Erythroblast (primary cell): ENCODE measurements at places on chromosomes 2 and 18.

GRCh38 chr2:26924731-26925099 lies 45.7 kb upstream of the MAPRE3 start:
- DNase-seq: no peak

- no peak for DNase-seq
Observed at GRCh38 chr2:233141901-233142300, 81.8 kb downstream of the INPP5D start.

GRCh38 chr2:37832590-37833197 lies 92.4 kb upstream of the RMDN2 start:
- peak; percentile 50 for DNase-seq

DNA sequence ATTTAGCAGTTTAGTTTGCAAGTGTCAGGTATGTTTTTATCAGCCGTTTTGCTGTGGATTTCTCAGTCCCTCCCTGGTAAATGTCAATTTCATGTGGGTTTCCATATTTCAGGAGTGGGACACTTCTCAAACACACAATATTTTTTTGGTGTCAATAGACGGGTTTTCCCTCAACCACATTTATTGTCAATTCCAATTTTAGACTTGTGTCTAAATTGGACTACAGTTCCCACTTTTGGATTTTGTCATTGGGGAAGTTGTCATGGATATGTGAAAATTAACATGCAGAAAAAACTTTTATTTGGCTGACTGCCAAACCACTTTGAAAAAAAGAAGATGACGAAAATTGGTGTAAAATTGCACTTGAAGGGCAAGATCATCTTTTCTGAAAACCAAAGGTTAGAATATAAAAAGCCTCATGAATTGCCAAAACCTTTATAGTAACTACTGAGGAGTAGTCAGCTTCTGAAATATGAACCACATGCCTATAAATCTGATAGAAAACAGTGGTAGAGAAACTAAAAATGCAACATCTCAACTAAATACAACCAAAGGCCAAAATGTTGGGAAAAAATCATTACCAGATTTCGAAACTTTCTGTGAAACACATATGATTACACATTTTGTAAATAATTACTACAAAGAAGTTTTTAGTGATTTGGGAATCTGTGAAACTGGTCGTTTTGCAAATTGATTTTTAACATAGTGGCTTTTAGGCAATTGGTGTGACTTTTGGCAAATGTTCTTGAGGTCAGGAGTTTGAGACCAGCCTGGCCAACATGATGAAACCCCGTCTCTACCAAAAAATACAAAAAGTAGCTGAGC lies 106.4 kb downstream of the BCL2L11 start:
- no peak for DNase-seq

DNA sequence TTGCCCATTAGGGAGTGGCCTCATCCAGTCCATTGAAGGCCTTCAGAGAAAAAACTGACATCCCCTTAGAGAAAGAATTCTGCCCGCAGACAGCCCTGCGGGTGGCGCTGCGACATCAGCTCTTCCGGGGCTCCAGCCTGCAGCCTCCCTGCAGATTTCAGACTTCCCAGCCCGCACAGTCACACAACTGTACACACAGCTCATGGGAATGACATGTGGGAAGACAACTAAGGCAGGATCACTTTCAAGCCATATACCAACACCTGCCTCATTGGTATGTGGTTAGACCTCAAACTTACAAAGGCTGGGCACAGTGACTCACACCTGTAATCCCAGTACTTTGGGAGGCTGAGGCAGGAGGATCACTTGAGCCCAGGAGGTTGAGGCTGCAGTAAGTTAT lies 24.8 kb upstream of the TUBB6 start:
- peak; percentile 68 for DNase-seq

GRCh38 chr2:236928380-236929037 lies 157.2 kb upstream of the COPS8 start:
- DNase-seq: no peak

DNA sequence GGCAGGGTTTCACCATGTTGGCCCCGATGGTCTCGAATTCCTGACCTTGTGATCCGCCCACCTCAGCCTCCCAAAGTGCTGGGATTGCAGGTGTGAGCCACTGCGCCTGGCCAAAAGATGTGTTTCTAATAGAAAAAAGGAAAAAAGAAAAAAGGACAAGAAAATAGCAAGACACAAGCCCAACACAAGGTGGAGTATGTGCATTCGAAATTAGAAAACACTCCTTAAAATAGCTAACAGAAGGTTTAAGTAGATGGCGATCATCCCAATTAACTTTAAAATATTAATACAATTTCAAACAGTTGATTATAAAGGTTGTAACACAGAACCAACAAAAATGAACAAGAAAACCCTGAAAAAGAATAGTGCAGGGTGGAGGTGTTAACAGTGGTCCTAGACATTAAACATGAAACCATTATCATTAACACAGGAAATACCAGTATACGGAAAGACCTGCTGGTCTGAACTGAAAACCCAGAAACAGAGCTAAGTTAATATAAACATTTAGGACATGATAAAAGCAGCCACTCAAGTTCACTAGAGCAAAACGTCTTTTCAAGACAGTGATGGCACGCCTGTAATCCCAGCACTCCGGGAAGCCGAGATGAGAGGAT lies 57.9 kb downstream of the HDLBP start:
- DNase-seq: no peak

- no peak for DNase-seq
Observed at GRCh38 chr2:79936715-79937114, 367.8 kb downstream of the LRRTM1 start.

DNA sequence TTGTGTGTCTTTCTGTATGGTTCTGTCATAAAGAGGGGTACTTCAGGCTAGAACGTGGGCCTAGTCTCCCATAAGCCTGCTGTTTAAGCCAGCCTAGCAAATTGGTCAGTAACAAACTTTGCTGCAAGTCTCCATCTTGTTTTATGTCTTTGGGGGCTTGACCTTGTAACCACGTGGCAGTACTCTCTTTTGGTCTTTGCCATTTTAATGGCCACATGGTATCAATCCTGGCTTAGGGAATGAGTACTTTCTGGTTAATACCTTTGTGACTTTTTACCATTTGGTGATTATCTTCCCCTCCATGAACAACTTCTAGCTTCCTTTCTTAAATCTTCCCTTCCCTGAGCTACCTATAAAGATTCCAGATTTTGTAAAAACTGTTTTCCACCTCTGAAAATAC lies 148.3 kb downstream of the GCA start:
- no peak for DNase-seq

DNA sequence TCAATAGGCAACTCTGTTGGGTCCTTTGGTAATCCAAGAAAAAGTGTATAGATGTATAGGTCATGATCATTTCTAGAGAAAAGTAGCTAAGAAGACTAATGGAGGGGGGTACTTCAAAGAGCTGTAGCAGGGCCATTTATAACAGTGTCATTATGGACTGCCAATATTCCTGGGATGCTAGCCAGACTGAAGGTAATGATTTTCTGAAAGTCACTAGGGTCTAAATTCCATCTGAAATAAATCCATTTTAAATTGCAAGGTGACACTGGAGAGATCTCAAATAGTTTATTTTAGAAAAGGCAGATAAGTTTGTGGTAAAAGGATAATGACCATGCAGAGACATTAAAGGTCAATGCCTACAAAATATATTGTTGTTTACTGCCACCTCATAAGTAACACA lies 4.5 kb upstream of the SPC25 start:
- no peak for DNase-seq

DNA sequence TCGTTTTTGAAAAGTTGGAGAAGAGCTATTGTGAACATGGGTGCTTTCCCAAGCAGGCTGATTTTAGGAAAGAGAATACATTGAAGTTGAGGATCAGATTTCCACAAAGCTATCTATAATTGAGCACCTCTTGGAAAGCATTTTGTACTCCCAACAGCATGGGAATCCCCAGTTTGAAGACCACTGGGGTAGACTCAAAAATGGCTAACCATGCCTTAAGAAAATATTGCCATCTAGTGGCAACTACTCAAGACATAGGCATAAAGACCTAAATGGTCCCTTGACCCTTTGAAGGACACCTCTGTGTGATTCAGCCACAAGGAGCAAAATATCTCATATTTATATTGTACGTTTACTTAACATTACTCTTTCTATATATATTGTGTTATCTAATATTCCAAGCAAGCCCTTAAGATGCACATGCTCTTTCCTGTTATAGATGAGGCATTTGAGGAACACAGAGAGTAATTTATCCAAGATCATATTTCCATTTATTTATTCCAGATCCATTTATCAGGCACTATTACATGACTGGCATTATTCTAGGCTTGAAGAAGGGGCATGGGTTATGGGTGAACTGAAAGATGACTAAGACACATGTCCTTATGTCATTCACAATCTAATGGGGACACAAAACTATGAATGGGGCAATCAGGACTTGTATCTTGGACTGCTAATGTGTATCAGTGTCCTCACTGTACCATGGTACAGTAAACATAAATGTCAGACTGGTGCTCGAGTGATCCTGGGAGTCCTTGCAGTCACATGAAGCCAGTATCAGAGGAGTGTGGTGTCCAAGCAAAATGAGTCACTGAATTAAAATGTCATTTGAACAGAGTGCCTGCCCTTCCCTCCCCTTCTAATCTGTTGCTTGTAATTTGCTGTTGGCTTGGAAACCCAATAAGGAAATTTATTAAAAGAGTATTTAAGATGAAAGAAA lies 121.0 kb upstream of the XPO1 start:
- DNase-seq: peak; percentile 41

DNA sequence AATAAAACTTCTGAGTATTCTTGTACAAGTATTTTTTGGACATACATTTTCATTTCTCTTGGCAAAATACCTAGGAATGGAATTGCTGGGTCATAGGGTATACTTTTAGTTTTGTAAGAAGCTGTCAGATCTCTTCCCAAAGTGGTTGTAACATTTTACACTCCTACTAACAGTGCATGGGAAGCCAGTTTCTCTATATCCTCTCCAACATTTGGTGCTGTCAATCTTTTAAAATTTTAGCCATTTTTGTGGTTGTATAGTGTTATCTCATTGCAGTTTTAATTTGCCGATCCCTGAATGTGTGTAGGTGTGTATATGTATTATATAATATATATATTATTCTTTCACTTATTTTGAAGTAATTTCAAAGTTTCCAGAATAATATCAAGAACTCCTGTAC lies 63.1 kb upstream of the TMEM178A start:
- DNase-seq: no peak

DNA sequence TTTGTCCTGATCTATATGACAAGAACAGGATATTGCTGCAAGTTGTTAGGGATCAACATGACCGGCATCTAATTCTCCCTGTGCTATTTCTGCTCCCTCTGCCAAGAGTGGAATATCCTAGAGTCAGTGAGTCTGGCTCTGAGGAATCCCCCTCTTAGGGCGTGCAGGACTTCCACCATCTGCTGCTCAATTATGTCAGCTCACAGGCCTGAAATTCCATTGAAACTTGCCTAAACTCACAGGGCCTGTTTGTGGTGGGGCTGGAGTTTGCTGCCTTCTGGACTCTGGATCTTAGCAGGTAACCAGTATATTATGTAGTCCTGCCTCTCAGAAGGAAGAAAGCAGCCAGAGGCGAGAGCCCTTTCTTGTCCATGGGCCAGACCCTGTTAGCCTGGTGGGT lies 323.0 kb downstream of the TSN start:
- DNase-seq: no peak

DNA sequence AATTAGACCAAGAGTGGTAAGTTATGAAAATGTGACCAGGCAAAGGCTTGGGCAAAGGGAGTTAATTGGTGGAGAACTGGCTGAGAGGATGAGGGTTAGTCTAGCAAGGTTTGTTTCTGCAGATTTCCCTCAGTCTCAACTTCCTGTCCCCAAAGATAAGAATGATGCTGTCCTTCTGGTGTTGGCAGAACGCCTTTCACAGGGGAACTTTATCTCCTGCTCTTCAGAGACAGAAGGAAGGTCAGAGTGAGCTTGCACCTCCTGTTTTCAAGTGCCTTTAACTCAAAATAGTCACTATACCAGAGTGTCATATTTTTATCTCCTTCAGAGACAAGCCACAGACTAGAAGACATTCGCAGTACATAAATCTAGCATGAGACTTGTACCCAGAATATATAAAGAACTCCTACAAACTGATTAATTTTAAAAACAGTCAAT lies 95.7 kb downstream of the TEX51 start:
- peak; percentile 53 for DNase-seq

DNA sequence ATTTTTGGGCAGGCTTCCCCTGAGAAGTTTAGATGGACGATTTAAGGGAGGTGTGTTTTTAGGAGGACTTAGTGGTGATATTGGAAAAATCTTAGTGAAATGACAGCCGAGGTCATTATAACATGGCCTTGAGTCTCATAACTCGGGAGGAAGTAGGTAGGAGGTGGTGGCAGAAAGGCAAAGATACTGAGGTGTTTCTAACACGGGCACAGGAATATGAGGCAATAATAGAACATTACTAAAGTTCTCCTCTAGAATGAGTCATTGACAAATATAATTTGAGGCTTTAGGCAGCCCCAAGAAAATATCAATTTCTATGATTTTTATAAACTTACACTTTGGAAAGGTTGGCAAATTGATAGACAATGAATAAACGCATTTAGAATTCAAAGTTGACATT lies 146.1 kb upstream of the ZEB2 start:
- no peak for DNase-seq

GRCh38 chr2:130951018-130951417 lies 114.3 kb downstream of the ARHGEF4 start:
- no peak for DNase-seq

DNA sequence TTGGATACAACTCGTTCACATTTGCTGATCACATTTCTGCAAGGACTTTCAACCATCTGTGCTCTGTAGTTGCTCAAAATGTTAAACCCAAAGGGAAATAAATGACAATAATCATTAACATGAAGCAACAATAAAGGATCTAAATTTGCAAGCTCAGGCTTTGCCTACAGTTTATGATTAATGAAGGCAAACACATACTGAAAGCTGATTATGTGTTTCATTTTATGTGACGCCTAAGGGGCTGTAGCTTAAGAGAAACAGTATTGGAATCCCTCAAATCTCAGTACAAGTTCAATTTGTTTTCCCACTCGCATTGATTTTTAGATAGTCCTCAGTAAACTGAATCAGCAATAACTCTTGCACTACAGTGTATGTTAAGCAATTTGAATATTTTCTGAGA lies 160.3 kb upstream of the FSIP2 start:
- DNase-seq: no peak

DNA sequence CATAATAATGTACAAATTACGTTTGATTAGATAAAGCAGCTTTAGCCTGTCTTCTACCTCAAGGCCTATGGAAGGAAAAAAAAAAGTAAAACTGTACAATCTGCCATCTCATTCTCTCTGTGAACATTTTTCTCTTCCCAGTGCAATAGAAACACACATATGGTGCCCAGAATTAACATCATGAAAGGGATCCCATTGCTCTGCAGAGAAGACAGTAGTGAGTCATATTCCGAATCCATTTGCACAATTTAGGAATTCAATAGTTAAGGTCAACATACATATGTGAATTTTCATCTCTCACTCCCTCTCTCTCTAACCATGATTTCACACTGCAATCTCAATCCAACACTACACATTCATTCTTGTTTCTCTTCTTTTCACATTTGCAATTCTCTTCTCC lies 640.9 kb upstream of the SOX11 start:
- no peak for DNase-seq

GRCh38 chr2:82641598-82642180 lies 1817.4 kb downstream of the SUCLG1 start:
- no peak for DNase-seq
